ENCODE measurements at places on chromosomes 2 and 18. TPM values are rescaled to one million over a fixed set of nuclear protein-coding genes. Genes with fewer than 3 reads are reported as not detected.

FAM237A gene
- total RNA-seq = not detected

DQX1 gene
- 0.56 TPM for total RNA-seq

RBKS gene
- 1.6 TPM for total RNA-seq

MC4R gene
- total RNA-seq = not detected

CD207 gene
- total RNA-seq = not detected

IL18R1 gene
- total RNA-seq = 83.8 TPM

UGT1A1 gene
- total RNA-seq = not detected

ANTXR1 gene
- 0.15 TPM for total RNA-seq

LRATD1 gene
- total RNA-seq = not detected

SLC19A3 gene
- total RNA-seq = not detected

TEKT4 gene
- total RNA-seq = 0.39 TPM

Data from T-helper 1 cell treated with Interleukin-12 subunit alpha and Interleukin-12 subunit beta and Interleukin-4 antibody, amounts not matched to agents 30 ng/mL and 1 ng/mL, for 36 hours (primary cell).